ENCODE measurements at places on chromosomes 1 and 21.

DNA sequence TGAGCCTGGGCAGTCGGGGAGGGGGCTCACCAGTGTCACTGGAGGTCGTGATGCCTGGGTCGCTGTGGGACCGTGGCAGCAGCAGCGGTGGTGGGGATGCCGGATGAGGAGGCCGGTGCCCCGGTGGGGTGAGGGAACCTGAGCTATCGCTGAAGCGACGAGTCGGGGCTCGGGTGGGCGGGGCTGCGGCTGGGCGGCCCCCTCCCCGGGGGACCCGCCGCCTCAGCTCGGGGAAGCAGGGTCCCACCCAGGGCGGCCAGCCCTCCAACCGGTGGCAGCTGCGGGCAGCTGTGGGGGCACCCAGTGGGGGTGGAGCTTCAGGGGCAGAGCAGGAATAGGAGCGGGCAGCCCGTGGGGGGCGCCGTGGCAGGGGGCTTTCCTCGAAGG, 5.0 kb downstream of the ENTREP3 start:
- no peak for DNase-seq

DNA sequence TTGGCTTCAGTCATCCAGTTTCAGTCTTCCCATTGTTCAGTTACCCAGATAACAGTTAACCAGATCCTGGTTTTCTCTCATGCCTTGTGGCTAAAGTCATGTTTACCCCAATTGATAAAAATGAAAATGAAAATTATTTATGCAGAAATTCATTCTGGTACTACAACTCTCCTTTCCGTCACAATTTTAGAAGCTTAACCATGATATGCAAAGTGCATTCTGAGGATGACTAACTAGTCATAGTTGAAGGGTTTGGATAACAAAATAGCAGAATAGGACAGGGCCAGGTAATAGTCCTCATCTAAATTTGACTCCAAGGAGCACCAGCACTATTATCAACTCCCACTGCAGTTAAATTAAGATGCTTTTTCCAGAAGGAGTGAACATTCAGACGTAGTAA, 94.7 kb downstream of the NTMT2 start:
- DNase-seq, result no peak

GRCh38 chr1:12202577-12202976, 27.3 kb upstream of the VPS13D start:
- DNase-seq, result no peak

GRCh38 chr21:34999397-34999941, 49.6 kb downstream of the RUNX1 start:
- DNase-seq, result peak; percentile 65

DNA sequence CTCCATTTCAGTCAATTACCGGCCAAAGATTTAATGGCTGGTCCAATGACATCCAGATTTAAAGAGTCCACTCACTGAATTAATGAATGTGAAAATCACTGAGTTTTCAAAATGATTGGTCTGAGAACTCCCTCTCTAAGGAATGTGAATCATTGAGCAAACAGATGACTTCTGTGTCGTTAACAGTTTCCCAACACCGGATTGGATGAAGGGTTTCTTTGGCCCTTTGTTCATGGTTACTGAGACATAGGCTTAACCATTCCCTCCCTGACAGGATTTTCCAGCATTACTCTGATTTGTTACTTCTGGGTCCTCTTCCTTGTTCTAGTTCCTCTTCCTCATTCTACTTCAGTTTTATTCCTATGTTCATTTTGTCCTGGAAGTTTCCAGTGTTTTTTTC, 1.5 kb upstream of the CLDN17 start:
- DNase-seq, result no peak

DNA sequence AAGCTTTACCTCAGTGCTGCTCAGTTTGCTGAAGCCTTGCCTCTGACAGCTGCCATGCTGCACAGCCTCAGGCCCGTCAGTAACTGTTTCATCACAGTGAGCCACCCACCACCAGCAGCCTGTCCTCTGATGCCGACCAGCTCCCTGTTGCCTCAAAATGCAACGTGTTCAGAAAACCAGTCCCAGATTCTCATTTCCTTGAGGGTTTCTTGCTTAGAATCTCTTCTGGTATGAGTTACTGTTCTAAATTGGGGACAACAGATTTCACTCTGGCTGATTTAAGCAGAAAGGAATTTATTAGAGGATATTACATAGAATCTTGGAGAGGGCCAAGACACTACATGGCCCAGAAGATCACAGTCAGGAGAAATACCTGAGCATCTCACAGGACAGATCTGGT, 11.0 kb downstream of the UBL4B start:
- DNase-seq, result no peak

GRCh38 chr1:219801156-219801820, 127.1 kb downstream of the SLC30A10 start:
- DNase-seq, result no peak

DNA sequence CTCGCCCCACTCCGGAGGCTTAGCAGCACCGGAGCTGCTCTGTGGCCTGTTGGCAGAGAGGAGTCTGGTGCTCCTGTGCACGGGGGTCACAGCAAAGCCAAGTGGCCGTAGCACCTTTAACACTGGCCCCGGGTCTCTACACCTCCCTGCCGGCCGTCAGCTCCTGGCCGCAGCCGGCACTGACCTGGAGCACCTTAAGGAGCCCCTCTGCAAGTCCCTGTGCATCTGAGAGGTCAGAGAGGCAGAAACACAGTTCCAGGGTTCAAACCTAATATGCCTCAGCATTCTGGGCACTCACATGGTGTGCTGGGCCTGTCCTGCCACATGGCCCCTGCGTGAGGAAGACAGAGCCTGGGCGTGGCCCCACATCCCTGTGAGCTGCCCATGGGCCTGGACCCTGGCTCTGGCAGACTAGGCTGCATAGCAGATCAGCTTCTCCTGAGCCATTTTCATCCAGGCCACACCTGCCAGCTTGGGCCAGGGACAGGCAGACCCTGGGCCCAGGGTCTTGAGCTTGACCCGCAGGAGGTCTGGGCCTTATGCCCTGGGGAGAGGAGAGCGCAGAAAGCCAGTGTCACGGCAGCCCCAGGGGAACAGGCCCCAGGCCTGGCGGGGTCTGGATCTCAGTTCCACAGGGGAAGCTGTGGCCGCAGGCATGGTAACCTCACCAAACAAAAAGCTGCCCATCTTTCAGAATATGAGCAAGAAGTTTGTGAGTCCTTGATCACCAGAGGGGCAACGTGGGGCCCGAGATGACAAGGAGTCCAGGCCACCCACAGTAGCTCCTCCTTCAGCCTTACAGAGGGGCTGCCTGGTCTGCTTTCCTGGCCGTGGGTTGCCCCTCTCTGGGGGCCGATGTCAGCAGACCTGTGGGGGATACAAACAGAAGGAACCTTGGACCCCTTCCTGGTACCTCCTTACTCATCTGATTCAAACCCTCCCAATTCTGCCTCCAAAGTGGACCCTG, 146.0 kb upstream of the COL6A1 start:
- DNase-seq, result no peak

DNA sequence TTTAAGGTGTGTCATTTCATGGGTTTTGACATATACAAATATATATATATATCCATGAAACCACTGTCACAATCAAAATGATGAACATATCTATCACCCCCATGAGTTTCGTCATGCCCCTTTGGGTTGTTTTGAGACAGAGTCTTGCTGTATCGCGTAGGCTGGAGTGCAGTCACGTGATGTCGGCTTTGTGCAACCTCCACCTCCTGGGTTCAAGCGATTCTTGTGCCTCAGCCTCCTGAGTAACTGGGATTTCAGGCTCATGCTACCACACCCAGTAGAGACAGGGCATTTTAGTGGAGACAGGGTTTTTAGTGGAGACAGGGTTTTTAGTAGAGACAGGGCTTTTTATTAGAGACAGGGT, 8.0 kb downstream of the HJV start:
- peak; percentile 46 for DNase-seq

DNA sequence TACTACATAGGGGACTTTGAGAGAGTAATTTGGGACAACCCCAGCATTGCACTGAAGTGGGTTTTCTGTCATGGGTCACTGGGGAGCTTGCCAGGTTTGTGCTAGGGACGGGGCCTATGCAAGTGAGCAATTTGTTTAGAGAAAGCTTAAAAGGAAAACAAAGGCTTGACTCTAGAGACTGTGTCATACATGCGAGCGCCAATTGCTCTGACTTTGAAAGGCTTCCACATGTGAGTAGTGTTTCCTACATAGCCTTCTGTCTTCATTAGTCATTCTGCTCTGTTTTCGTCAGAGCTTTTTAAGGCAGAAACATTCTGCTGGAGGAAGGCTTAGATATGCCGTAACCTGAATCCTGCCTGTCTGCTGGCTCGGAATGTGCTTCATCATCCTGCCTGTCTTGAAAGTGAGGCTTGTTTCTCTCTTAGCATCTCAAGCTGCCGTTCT, 28.4 kb downstream of the TRIM45 start:
- peak; percentile 10 for DNase-seq

- no peak for DNase-seq
Measured at GRCh38 chr1:47557066-47557465, 119.2 kb downstream of the FOXD2 start.

DNA sequence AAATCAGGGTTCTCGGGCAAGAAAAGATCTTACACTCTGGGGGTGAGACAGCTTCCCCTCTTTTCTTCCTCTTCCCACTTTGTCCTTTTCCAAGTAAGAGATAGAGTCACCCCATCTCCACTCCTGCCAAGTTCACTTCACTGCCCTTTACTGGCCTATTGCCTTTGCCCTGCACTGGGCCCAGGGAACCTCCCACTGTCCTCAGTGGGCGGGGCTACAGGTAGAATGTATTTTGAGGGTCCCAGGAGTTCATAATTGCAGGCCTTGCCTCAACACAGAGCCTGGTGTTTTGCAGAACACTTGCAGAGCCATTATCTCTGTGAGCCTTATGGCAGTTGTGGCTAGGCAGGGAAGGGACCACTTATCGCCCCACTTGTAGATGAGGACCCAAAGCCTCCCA, 3.3 kb downstream of the AMPD2 start:
- DNase-seq, result no peak

DNA sequence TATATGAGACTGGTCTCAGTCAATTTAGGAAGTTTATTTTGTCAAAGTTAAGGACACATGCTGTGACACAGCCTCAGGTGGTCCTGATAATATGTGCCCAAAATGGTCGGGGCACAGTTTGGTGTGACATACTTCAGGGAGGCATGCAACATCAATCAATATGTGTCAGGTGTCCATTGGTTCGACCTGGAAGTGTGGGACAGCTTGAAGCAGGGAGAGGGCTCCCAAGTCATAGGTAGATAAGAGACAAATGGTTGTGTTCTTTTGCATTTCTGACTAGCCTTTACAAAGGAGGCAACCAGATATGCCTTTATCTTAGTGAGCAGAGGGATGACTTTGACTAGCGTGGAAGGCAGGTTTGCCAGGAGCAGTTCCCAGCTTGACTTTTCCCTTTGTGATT, 4.5 kb upstream of the ERVH48-1 start:
- no peak for DNase-seq

GRCh38 chr1:69540052-69540451, 27.7 kb upstream of the LRRC7 start:
- no peak for DNase-seq

GRCh38 chr1:36739703-36740289, 257.1 kb upstream of the CSF3R start:
- DNase-seq, result no peak

GRCh38 chr21:14523234-14523633, 22.9 kb downstream of the SAMSN1 start:
- peak; percentile 87 for DNase-seq

GRCh38 chr1:11944358-11944931, 9.9 kb downstream of the PLOD1 start:
- DNase-seq, result no peak

- DNase-seq, result no peak
Measured at GRCh38 chr21:45423968-45424853, 19.2 kb downstream of the COL18A1 start.

GRCh38 chr1:203116091-203116820, 11.3 kb upstream of the ADORA1 start:
- no peak for DNase-seq

DNA sequence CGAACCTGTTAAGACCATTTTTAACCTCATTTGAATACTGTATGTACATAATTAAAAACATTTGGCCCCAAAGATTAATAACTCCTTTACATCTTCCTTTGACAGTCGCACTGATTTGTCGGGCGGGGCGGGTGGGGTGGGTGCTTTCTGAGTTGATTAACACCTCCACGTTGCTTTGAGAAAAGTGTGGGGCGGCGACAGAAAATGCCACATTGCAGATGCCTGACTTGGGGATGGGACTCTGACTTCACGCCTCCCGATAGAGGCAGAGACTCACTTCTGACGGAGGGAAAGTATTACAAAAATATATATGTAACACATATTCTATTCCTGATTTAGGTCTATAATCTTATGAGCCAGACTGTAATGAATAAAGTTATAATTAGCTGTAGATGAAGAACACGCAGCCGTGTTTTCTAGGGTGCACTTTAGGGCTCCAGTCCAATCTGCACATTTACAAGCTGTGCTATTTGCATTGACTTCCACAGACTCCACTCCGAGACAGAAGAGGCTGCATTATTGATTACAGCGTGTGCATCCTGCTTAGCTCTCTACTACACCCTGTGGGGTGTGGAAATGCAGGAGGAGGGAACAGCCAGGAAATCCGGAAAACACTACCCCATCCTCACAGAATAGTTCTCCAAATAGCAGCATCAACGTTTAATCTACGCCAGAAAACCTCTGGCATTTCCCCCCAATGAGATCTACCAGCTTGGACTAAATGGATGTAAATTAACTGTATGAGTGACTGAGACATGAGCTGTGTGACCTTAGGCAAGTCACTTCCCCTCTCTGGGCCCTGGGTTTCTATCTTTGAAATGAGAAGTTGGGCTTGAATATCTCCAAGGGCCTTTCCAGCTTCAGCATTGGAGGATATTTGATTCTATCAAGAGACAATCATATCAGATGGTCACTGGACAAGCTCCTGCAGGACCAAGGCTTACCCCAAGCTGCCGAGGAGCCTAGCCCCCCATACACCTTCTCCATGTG, 308.0 kb downstream of the RRAGC start:
- no peak for DNase-seq

DNA sequence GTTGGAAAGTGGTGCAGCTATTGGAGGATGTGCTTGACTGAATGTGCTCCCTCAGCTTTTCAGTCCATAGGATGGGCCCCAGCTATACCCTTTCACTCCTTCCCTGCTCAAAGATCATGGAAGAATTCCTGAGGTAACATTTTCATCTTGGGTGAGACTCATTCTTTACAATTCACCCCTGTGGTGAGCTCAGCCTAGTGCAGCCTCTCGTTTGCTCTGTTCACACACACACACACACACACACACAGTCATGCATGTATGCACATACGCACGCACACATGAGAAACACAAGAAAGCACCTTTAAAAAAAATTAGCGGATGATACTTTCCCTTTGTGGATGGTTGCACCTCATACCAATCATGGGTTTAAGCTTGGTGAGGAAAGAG, 25.8 kb downstream of the CCN1 start:
- DNase-seq, result no peak
